ENCODE measurements at places on chromosomes 3 and 15. TPM values are rescaled to one million over a fixed set of nuclear protein-coding genes. Genes with fewer than 3 reads are reported as not detected.

Gene AGBL1
- total RNA-seq = not detected

Gene DPH3
- total RNA-seq = 20.5 TPM

Gene SLC2A2
- total RNA-seq = not detected

- no peak for DNase-seq
Observed at GRCh38 chr3:71121429-71122167, 461.9 kb downstream of the FOXP1 start.

DNA sequence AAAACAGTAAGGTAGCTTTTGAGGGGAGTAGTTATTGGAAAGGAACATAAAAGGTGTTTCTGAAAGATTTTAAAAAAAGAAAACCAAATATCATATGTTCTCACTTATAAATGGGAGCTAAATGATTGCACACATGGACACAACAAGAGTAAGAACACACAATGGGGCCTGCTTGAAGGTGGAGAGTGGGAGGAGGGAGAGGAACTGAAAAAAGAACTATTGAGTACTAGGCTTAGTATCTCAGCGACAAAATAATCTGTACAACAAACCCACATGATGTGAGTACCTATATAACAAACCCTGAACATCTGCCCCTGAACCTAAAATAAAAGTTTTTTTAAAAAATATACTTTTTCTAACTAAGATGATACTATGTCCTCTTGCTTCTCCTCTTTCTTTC, 138.3 kb downstream of the CGGBP1 start:
- no peak for DNase-seq
